ENCODE measurements at places on chromosomes 12 and 14.

- no peaks in the 10 kb centered on the region for H3K27me3 ChIP-seq
- H3K4me1 ChIP-seq = peaks cover 73% of the 10 kb centered on the region
- H3K4me3 ChIP-seq = no peak overlapping the region
- no peak for DNase-seq
- H3K36me3 ChIP-seq = peaks cover 55% of the 10 kb centered on the region
Observed at GRCh38 chr12:62335796-62336195, 75.6 kb downstream of the USP15 start.

- no peak overlapping the region for H3K27ac ChIP-seq
- H3K36me3 ChIP-seq = peaks cover 64% of the 10 kb centered on the region
- peaks cover 2% of the 10 kb centered on the region for H3K4me1 ChIP-seq
- no peak for DNase-seq
Observed at GRCh38 chr12:82474181-82474797, 116.0 kb downstream of the METTL25 start.

DNA sequence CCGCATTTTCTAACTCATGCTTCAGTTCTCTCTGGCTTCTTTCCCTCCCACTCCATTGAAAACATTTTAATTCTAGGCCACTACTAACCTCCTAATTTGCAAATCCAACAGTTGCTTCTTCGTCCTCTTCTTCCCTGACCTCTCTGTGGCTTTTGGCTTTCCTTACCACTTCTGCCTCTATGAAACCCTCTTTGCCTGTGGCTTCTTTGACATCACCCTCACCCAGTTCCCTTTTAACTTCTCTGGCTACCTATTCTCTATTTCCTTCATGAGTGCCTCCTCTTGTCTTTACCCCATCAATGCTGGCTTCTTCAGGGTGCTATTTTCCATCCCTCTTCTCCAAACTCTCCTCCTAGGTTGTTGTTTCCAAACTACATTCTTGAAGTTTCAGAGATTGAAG lies 4.4 kb upstream of the HCFC2 start:
- H3K4me3 ChIP-seq = no peak overlapping the region
- H3K27ac ChIP-seq = no peak overlapping the region
- H3K4me1 ChIP-seq = peaks cover under 1% of the 10 kb centered on the region
- peaks cover 11% of the 10 kb centered on the region for H3K27me3 ChIP-seq
- no peak for DNase-seq

DNA sequence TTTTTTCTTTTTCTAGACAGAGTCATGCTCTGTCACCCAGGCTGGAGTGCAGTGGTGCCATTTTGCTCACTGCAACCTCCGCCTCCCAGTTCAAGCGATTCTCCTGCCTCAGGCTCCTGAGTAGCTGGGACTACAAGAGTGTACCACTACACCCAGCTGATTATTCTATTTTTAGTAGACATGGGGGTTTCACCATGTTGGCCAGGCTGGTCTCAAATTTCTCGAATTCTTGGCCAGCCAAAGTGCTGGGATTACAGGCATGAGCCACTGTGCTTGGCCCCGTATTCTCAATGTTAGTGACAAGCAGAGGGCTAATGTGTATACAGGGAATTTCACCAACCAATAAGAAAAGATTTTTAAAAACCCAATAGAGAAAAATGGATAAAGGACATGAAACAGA lies 8.4 kb downstream of the PLBD2 start:
- no peaks in the 10 kb centered on the region for H3K27me3 ChIP-seq
- DNase-seq = no peak
- peaks cover 13% of the 10 kb centered on the region for H3K36me3 ChIP-seq

GRCh38 chr14:103401223-103402214 lies 16.3 kb downstream of the MARK3 start:
- no peak for DNase-seq
- peak overlapping the region; percentile 23 for H3K27ac ChIP-seq
- no peak overlapping the region for H3K4me3 ChIP-seq
- H3K27me3 ChIP-seq = no peaks in the 10 kb centered on the region
- peaks cover 4% of the 10 kb centered on the region for H3K36me3 ChIP-seq

- no peaks in the 10 kb centered on the region for H3K36me3 ChIP-seq
- peaks cover 99% of the 10 kb centered on the region for H3K4me1 ChIP-seq
- H3K27me3 ChIP-seq = no peaks in the 10 kb centered on the region
- H3K27ac ChIP-seq = peak overlapping the region; percentile 100
- peak; percentile 74 for DNase-seq
Observed at GRCh38 chr14:91872517-91873470, 5.5 kb upstream of the TC2N start.
